ENCODE measurements at places on chromosomes 12 and 14.

GRCh38 chr12:19018302-19018970 is 111.1 kb upstream of the PLEKHA5 start:
- no peak for DNase-seq

- peak; percentile 75 for DNase-seq
Observed at GRCh38 chr14:77032844-77033621, 4.5 kb upstream of the IRF2BPL start.

- DNase-seq: no peak
Observed at GRCh38 chr12:82517027-82517426, 158.7 kb downstream of the METTL25 start.

- DNase-seq: no peak
Observed at GRCh38 chr12:7017870-7018349, 366 bp downstream of the LPCAT3 start.

DNA sequence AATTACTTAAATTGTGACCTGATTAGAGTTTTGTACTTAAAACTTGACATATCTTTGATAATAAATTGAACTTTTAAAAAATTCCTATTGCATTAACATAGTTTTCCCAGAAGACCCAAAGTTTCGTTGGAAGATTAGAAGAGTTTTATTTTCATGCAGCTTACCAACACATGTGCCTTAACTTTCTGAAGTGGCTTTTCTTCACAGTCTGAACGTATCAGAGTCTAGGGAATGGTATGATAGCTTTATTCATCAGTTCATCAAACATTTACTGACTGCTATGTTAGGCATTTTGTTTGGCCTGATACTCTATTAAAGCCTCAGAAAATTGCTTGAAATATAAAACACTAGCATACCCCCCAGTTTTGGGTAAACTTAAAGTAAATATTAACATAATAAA is 65.2 kb downstream of the MARK3 start:
- DNase-seq: no peak
